ENCODE measurements at places on chromosomes 3 and 15.
A peak's percentile ranks its signal among the peaks of the same experiment; 100 is the strongest.

DNA sequence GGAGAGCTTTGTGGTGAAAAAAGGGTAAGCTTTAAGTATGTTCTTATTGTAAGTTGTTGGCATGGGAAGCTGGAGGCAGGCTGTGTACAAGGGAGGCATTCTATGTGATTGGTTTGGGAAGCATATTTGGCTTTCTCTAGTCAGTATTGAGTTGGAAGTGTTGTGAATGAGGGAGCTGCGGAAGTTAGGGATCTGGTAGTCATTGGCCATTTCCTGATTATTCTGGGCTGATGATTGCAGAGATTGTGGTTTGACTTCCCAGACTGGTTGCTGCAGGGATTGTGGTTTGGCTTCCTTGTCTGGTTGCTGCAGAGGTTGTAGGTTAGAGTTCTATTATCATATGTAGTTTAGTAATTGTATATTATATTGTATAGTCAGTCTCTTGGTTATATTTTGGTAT, 21.0 kb downstream of the STXBP5L start:
- DNase-seq = no peak

DNA sequence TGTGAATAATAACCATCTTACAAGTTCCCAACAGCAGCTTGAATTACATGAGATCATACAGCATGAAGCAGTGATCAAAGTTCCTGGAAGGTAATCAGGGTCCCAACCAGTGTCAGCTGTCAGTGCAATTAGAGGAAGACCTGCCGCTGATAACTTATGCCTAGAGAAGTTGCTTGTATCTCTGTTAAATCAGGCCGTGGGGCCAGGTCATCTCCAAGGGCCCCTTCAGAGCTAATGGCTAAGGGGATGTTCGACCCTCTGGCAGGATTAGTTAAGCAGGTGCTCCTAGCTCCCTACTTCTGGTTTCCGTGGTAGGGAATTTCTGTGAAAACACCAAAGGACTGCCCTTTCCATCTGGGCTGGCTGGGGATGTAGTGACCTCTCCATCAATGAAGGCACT, 251.0 kb downstream of the FAM43A start:
- DNase-seq = no peak

DNA sequence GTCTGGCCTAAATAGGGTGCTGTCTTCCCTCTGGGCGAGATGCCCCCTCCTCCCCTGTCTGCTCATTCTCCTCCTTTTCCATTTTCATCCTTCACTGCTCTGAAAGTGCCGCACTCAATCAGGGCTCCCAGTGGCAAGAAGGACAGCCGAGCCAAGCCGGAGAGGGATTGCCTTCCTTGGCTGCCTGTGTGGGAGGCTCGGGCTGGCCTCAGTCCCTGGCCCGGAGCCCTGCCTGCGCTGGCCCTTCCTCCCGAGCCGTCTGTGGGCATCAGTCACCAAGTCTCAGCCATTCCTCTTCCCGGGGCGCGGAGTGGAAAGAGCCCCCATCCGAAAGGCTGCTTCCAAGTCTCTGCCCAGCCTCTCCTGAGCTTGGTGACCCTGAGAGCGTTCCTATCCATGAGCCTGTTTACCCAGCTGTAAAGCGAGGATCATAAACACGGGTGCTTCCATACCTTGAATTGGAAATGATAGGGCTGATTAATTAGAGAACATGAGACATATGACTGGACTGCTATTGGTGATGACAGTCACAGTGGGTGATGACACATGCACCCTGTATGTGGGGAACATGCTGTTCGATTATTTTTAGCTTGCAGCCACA, 59.1 kb upstream of the TLE3 start:
- peak; percentile 56 for DNase-seq

DNA sequence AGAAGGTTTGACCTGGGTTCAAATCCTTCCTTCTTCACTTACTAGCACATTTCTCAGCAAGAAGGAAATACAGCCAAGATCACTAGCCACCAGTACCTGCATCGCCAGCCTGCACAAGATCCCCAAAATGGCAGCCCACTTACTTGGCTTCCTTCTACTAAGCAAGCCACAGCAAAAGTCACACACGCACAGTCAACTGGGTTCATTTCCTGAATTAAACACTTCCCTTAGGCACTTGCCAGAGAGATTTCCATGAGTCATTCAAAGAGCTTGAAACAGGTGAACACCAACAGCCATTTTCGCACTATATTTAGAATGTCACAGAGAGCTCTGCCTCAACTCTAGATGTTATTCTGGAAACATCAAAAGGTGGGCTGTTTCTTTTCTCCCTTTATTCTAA, 42.6 kb downstream of the MGLL start:
- no peak for DNase-seq

GRCh38 chr15:68183616-68184315, 21.4 kb downstream of the CALML4 start:
- peak; percentile 58 for DNase-seq

GRCh38 chr15:99414755-99415731, 150.7 kb upstream of the MEF2A start:
- DNase-seq = no peak

GRCh38 chr3:76824658-76825240, 215.2 kb upstream of the ROBO2 start:
- DNase-seq = no peak

GRCh38 chr15:52733696-52734255, 54.6 kb upstream of the ATOSA start:
- DNase-seq = no peak

GRCh38 chr3:41485484-41485883, 286.2 kb downstream of the CTNNB1 start:
- no peak for DNase-seq

- DNase-seq = peak; percentile 15
These were observed 116.2 kb downstream of the CCNL1 start for GRCh38 chr3:157043771-157044170.
